Right ventricle myocardium inferior (tissue), 1 donor: ENCODE measurements at places on chromosomes 2 and 18. TPM values are rescaled to one million over a fixed set of nuclear protein-coding genes. Genes with fewer than 3 reads are reported as not detected.

Gene LOXL3
- total RNA-seq = 4.8 TPM

Gene TFCP2L1
- total RNA-seq = 0.30 TPM

Gene LGALSL
- 6.6 TPM for total RNA-seq

Gene KCMF1
- total RNA-seq = 87.5 TPM

Gene ACMSD
- total RNA-seq = not detected

Gene ATOH8
- total RNA-seq = 29.1 TPM

DNA sequence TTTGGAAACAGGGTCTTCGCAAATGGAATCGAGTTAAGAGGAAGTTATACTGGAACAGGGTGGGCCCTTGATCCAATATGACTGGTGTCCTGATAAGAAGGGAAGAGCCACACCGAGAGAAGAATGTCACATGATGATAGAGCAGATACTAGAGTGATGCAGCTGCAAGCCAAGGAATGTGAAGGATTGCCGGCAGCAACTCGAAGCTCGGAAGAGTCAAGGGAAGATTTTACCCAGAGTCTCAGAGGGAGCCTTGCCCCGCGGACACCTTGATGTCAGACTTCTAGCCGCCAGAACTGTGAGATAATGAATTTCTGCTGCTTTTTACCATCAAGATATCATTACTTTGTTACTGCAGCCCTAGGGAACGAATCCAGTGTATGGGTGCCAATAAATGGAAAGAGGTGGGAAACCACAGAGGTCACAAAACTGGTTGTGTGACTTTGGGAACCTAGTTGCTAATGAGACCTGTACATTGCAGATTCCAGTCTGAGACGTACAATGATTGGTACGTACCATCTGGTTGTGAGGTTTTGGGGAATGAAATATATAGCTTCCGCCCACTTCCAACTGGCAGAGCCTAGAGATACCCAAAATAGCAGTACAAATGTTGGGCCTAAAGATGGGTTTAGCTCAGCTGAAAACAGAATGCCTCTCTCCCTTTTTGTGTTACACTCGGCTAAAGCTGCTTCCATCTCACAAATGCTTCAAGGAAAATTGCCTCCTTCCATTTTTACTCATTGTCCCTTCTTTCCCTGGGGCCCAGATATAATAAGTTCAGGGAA lies 28.6 kb upstream of the VWA3B start:
- DNase-seq = no peak

GRCh38 chr2:189164746-189165145 lies 14.8 kb downstream of the COL5A2 start:
- DNase-seq = no peak

GRCh38 chr2:9388199-9388681 lies 35.1 kb downstream of the ITGB1BP1 start:
- DNase-seq = no peak

GRCh38 chr2:66867063-66867441 lies 432.1 kb downstream of the MEIS1 start:
- DNase-seq = no peak

- DNase-seq = no peak
These were observed 33.9 kb upstream of the SEMA4C start for GRCh38 chr2:96903815-96904214.

DNA sequence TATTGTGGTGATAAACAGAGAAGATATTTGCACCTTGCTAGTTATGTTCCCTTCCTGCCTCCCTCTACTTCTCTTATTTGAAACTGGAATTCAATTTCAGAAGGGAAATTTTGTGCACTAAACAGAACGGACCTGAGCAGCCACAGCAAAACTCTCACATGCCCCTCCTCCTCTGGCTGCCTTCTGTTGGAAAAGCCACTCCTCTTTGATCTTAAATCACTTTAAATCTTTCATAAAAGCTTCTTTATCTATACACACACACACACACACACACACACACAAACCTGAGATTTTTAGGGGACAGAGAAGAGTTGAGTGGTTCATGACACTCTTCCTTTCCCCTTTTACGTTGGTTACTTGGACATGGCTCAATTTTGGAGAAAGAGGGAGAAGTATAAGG lies 5.6 kb downstream of the TBR1 start:
- DNase-seq = no peak

DNA sequence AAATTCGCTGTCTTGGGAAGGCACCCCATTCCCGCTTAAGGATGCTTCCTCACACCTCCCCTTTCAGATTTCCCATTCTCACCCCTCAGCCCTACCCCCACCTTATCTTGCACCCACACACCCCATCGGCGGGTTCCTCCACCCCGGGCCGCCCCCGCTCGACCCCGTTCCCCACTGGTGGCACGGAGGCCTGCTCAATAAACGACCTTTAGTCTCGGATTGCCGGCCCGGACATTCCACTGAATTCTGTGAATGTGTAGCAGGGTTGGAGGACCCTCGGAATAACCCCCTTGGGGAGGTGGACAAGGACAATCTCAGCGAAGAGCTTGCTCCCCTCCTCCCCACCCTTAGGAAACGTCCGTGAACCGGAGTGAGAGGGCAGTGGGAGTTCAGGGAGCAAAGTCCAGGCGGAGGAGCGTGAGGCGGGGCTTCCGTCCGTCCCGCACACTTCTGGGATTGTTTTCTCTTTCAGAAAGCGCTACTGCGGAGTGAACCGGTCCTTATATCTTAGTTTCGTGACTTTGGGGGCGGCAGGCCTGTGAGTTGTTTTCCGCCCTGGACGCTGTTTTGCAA lies 2.8 kb upstream of the LBX2 start:
- peak; percentile 65 for DNase-seq

DNA sequence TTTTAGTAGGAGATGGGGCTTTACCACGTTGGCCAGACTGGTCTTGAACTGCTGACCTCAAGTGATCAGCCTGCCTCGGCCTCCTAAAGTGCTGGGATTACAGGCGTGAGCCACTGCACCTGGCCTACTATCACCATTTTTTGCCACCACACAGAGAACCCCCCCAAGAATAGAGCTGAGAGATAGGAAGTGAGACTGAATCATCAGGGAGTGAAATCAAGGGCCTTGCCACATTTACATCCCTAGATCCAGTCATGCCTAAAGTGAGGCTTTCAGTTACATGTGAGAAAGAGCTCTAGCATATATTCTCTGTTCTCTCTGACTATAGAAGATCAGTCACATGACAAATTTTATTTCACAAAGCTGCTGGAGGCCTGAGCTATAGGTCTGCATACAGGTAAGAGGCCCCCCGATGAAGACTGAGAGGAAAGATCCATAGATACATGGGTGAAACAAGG lies 28.0 kb upstream of the KCMF1 start:
- DNase-seq = no peak

GRCh38 chr2:142531377-142531776 lies 346.1 kb upstream of the KYNU start:
- DNase-seq = no peak

GRCh38 chr18:44795241-44795640 lies 114.6 kb downstream of the SETBP1 start:
- DNase-seq = no peak

GRCh38 chr2:221973902-221974301 lies 324.9 kb downstream of the PAX3 start:
- DNase-seq = no peak
